Upper lobe of left lung (tissue), 6 donors: ENCODE measurements at places on chromosomes 12 and 14. TPM values are rescaled to one million over a fixed set of nuclear protein-coding genes. Genes with fewer than 3 reads are reported as not detected.

- H3K4me3 ChIP-seq, result no peak overlapping the region
- no peaks in the 10 kb centered on the region for H3K4me1 ChIP-seq
- DNase-seq, result peak; percentile 35
- H3K27me3 ChIP-seq, result no peaks in the 10 kb centered on the region
- H3K27ac ChIP-seq, result no peak overlapping the region
These were observed 62.9 kb upstream of the NID2 start for GRCh38 chr14:52131640-52132320.

Gene GSC
- total RNA-seq, result 0.47 TPM

DNA sequence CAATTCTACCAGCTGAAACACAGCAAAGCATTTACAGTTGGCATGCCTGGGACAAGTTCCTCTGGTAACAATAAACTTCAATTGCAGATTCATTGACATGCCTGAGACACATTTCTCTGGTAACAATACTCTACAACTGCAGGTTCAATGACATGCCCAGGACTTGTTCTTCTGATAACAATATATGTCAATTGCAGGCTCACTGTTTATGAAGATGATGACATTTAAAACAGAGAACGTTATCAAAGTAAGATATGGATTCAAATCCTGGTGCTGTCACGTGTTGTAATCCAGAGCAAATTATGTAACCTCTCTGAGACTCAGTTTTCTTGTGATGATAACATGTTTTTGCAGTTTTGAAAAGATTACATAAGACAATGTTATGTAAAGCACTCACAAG is 20.5 kb downstream of the KITLG start:
- no peak for DNase-seq
- peak overlapping the region; percentile 26 for H3K27ac ChIP-seq
- H3K4me1 ChIP-seq, result peaks cover 29% of the 10 kb centered on the region
- H3K4me3 ChIP-seq, result no peak overlapping the region
- H3K36me3 ChIP-seq, result no peaks in the 10 kb centered on the region

Gene PMCH
- total RNA-seq, result not detected

Gene GPR84
- total RNA-seq, result 1.1 TPM

DNA sequence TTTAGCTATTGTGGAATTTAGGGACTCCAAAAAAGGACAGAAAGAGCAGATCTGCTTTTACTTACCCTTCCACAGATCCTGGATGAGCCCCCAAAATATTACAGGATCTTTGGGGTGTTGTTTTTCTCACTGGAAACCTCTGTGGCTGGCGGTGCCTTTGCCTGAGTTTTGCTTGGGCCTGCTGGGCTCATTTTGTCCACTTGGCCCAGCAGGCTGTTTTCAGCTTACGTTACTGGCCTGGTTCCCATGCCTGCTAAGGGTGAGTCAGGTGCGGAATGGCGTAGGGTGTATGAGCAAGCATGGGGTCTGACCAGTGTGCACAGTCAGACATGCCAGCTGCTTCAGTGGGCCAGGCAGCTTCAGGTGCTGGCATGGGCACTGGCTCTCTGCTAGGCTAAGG is 45.8 kb downstream of the HSD17B6 start:
- no peak overlapping the region for H3K27ac ChIP-seq
- no peak overlapping the region for H3K4me3 ChIP-seq
- H3K4me1 ChIP-seq, result no peaks in the 10 kb centered on the region
- no peak for DNase-seq
- H3K27me3 ChIP-seq, result no peaks in the 10 kb centered on the region

GRCh38 chr14:29536886-29537511 is 390.6 kb downstream of the PRKD1 start:
- DNase-seq, result no peak
- no peak overlapping the region for H3K27ac ChIP-seq
- H3K4me1 ChIP-seq, result no peaks in the 10 kb centered on the region

GRCh38 chr12:120234643-120235368 is 30.7 kb downstream of the PXN start:
- H3K36me3 ChIP-seq, result no peaks in the 10 kb centered on the region
- H3K27me3 ChIP-seq, result no peaks in the 10 kb centered on the region
- peak overlapping the region; percentile 92 for H3K27ac ChIP-seq
